Umbilical cord (tissue), 2 donors: ENCODE measurements at places on chromosomes 7 and 10. TPM values are rescaled to one million over a fixed set of nuclear protein-coding genes. Genes with fewer than 3 reads are reported as not detected.

PPP1R3C gene
- total RNA-seq = 189 TPM

TAC1 gene
- total RNA-seq = 4.6 TPM

PAX4 gene
- total RNA-seq = 2.9 TPM

PCGF5 gene
- total RNA-seq = 77.8 TPM

- DNase-seq = no peak
These were observed 6.1 kb upstream of the CPA4 start for GRCh38 chr7:130286881-130287280.

DNA sequence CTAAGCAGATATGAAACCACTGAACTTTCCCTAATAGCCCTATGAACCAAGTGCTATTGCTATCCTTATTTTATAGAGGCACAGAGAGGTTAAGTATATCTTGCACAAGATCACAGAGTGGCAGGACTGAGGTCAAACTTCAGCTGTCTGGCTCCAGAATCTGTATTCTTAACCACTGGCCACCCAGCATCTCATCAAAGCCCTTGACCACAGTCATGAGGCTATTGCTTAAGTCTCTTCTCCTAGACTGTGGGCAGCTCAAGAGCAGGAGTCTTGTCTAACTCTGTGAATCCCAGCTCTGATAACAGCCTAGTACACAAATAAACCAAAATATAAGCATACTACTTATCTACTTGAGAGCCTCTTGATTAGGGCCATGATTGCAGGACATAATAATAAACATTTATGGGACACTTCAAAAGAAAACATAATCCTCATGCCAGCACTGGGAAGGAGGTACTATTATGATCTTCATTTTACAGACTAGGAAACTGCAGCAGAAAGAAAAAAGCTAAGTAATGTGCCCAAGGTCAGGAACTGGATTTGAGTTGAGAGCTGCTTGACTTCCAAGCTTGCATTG, 22.4 kb upstream of the SMC3 start:
- DNase-seq = peak; percentile 20

DNA sequence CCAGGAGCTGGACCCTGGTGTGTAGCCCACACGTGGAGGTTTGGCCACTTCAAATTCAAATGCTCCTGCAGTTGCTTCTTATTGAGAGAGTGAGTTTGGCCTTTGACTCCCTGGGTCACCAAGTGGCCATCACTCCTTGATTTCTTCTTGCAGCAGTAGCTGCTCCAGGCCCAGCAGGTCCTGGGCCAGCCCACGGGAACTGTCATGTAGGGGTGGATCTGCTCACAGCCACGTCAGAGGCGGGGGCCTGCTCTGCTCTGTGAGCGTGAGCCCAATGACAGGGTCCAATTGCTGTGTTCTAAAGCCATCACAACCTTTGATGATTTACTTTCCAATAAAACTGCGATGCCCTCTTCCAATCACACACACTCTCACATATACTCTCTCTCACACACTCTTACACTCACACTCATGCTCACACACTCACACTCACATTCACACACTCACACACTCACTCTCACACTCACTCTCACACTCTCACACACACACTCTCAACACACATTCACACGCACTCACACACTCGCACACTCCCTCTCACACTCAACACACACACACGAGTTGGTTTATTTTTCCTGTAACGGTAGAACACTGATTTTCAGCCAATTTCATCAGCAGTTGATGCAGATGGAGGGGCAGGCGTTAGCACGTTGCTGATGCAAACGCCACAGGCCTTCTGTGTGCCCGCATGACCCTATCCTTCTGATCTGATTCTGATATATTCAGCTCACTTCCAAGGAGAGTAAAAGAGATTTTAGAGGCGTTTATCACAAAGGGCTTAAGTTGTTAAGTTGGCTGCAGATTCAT, 210.7 kb upstream of the PPP2R2D start:
- no peak for DNase-seq

GRCh38 chr7:30920584-30921539, 9.2 kb downstream of the AQP1 start:
- peak; percentile 94 for DNase-seq

- no peak for DNase-seq
These were observed 193.9 kb upstream of the PPP2R2D start for GRCh38 chr10:131706952-131707351.

- DNase-seq = peak; percentile 37
These were observed 23.2 kb downstream of the CALCR start for GRCh38 chr7:93551063-93551895.
